ELR (cell line): ENCODE measurements at places on chromosomes 1 and 21.

DNA sequence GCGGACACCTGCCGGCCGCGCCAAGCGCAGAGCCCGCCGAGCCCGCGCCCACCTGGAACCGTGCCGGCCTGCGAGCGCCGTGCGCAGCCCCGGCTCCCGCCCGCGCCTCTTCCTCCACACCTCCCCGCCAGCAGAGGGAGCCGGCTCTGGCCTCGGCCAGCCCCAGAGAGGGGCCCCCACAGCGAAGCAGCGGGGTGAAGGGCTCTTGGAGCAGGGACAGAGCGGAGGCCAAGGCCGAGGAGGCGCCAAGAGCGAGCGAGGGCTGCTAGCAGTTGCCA, 50.1 kb upstream of the KRTAP19-8 start:
- DNase-seq, result no peak

GRCh38 chr1:243388276-243388675, 132.4 kb downstream of the SDCCAG8 start:
- no peak for DNase-seq

DNA sequence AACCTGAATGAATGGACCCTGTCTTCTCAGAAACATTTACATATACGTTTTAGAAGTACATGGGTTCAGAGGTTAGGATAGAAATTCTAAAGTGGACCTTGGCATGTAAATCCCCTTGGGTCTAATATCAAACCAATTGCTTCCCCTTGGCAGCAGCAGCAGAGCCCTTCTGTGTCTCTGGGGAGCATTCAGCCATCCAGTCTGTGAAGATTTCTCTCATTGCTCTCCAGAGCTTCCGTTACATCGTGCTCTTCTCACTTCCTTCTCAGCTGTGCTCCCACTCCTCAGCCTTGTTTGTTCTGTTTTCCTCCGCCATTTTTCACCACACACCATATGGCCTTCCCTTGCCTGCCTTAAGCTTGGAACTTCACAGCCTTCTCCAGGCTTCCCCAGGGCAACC, 61.5 kb upstream of the ATP1B1 start:
- DNase-seq, result no peak

DNA sequence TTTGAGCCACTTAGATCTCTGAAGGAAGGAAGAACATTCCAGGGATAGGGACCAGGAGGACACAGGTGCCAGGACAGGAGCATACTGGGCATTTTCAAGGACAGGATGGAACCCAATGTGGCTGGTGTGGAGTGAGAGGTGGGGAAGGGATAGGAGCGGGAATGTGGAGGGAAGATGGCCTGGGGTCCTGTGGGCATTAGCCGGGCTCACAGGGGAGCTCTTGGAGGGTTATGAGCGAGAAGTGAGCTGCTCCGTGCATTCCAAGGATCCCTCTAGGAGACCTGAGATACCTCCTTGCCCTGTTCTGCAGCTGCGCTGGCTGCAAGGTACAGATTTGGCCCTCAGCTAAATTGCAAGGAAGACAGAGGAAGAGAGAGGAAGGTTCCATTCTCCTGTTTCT, 87.5 kb downstream of the IER5 start:
- no peak for DNase-seq

- DNase-seq, result no peak
These were observed 115.6 kb upstream of the GUCA2B start for GRCh38 chr1:42037586-42037985.

GRCh38 chr1:91412371-91412770, 7.7 kb upstream of the HFM1 start:
- DNase-seq, result no peak

- DNase-seq, result peak; percentile 29
These were observed 71.0 kb downstream of the CD46 start for GRCh38 chr1:207822602-207823451.

DNA sequence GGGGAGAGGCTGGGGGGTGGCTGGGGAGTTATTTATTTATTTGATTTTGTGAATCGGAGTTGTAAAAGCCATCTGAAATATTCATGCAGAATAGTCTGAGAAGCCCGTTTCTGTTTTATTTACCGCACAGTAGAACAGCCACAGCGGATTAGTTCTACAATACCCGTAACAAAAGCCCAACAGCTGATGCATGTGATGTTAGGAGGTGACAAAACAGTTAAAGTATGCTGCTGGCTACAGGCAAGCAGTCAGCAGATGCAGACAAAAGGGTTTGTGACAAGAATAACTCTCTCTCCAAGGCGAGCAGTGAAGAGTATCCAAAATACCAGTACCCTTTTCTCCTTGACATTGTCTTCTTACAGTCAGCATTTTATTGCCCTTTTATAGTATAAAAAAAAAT, 42.0 kb downstream of the PROX1 start:
- DNase-seq, result no peak

GRCh38 chr1:19936061-19936750, 12.8 kb upstream of the PLA2G2E start:
- DNase-seq, result no peak

DNA sequence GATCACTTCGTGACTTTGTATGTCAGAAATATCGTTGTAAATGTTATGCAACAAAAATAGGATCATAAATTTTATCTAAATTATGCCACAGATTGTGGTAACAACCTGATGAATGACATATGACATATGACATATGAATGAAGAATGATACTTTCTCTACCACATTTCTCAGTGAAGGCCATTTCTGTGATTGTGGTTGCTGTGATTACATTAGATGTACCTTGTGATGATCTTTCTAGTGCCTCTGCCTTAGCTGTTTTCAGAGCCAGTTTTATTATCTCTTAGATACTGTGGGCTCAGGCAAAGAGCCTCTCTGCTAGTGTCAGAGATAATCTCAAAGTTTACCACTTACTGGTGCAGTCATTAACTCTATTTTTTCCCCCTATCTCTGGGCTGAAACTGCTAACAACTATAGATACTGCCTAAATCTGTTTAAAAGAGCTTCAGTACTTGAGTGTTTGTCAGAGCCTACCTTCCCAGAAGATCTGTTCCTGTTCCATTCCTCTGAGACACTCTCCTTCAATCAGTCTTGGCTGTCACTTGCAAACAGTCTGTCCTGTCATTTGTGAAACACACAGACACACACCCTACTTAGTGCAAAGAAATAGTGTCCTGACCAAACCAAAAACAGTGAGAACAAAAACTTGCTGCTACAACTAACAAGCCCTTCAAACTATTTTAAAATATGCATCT, 55.5 kb downstream of the HMCN1 start:
- no peak for DNase-seq

GRCh38 chr1:235093013-235093695, 35.5 kb downstream of the TOMM20 start:
- DNase-seq, result peak; percentile 49

DNA sequence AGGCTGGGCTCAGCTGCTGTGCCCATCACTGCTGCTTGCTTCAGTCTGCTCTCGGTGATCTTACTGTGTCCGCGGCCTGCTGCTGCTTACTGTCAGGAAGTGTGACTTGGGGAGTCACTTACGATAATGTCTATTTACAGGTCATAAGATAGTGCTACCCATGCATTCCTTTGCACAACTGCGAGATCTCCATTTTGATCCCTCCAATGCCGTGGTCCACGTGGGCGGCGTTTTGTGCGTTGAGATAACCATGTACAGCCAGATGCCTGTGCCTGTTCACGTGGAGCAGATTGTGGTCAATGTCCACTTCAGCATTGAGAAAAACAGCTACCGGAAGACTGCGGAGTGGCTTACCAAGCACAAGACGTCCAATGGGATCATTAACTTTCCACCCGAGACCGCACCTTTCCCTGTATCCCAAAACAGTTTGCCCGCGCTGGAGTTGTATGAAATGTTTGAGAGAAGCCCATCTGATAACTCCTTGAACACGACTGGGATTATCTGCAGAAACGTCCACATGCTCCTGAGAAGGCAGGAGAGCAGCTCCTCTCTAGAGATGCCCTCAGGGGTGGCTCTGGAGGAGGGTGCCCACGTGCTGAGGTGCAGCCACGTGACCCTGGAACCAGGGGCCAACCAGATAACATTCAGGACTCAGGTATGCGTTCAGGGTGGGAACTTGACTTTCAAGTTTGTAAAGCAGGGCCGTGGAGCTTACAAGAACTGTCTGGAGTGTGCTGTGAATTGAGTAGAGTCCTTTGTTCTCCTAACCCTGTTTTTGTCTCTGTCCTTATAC, 24.4 kb upstream of the PWP2 start:
- no peak for DNase-seq

- DNase-seq, result no peak
These were observed 30.3 kb downstream of the ASPM start for GRCh38 chr1:197116156-197116555.

DNA sequence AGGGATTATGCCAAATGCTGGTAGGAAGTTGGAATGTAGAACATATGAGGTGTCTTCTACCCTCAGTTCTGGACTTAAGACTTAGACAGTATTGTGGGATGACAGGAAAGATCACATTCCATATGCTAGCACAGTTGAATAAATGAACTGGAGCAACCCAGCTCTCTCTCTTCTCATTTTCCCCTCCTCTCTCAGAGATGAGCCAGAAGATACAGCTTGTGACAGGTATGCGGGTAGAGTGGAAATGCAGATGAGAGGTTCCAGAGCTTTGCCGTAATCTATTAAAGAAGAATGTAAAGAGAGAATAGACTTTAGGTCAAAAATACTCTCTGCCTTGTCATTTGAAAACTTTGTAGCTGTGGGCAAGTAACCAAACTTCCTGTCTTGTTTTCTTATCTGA, 32.5 kb upstream of the HMCN1 start:
- no peak for DNase-seq

- DNase-seq, result no peak
These were observed 100.3 kb downstream of the PHTF1 start for GRCh38 chr1:113659035-113659434.

GRCh38 chr1:90881034-90881433, 140.8 kb downstream of the ZNF644 start:
- no peak for DNase-seq

DNA sequence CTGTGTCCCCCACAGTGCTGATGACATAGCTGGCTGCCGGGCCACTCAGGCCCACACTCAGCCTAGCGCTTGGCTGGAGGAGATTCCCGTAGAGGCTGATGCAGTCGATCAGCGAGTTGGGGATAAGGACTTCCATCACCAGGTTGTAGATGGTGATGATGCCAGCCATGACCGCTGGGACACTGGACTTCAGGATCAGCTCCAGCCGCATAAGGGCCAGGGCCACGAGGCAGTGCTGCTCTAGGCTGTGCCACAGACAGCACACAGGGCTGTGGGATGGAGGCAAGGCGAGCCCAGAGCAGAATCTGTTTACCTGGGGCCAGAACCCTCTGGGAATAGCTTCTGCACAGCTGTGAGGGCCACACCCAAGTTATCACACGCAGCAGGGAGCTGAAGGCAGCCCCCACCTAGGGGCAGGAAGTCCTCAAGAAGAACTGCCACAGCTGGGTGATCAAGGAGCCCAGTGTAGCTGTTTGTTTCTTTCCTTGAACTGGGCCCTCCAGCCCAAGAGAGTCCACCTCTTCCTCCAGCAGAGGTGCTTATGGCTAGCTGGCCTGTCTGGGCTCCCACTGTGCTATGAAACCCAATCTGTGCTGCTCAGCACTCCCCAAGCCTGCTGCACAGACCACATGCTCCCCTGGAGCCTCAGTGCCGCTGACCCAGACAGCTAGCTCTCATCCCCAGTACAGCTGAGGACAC, 6.2 kb downstream of the SLC2A1 start:
- DNase-seq, result no peak

DNA sequence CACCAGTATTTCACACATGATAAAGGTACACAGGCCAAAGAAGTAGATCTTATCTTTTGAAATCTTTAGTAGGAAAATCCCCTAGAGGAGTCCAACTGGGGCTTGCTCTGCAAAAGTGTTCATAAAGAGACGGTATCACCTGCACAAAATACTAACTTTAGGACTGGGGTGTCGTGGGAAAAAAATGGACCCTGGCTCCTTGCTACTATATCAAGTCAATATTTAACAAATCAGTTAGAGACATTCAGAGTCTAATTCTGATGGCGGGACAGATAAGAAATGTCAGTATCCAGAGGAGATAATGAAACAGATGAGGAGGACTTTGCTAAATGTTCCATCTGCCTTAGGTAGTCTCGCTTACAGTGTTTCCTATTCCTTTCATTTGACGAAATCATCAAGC, 25.6 kb upstream of the CNN3 start:
- DNase-seq, result no peak

GRCh38 chr1:155981266-155982088, 3.1 kb upstream of the ARHGEF2 start:
- DNase-seq, result peak; percentile 93
